ENCODE measurements at places on chromosomes 12 and 14. TPM values are rescaled to one million over a fixed set of nuclear protein-coding genes. Genes with fewer than 3 reads are reported as not detected.

RTN1 gene
- 7.9 TPM for total RNA-seq

CD69 gene
- total RNA-seq = not detected

ZNF10 gene
- 4.6 TPM for total RNA-seq

SERPINA4 gene
- not detected for total RNA-seq

JPH4 gene
- total RNA-seq = not detected

HOXC10 gene
- 4.4 TPM for total RNA-seq

OR6C2 gene
- total RNA-seq = not detected

TRPV4 gene
- not detected for total RNA-seq

OR6C68 gene
- not detected for total RNA-seq

PRB2 gene
- not detected for total RNA-seq

RND1 gene
- total RNA-seq = 0.12 TPM

GPR68 gene
- 0.48 TPM for total RNA-seq

DAD1 gene
- 157 TPM for total RNA-seq

FAM186B gene
- 0.05 TPM for total RNA-seq

DNA sequence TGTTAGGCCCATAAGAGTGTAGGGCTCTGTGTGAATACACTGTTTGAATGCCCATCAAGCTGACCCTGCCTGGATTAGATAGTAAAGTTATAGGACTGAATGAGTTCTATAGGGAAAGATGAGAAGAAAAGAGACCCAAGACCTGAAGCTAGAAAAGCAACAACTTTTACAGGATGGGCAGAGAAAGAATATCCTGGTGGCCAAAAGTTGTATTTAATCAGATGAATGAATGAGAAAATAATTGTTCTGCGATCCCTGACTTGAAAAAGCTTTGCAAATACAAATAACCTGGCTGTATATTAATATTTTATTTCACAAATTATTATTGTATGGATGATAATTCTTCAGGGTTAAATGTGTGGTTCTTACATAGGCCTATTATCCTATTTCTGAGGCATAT is 2.8 kb upstream of the ANO6 start:
- no peak for DNase-seq

GRCh38 chr14:74531467-74531866 is 37.9 kb downstream of the ISCA2 start:
- DNase-seq = peak; percentile 11

GRCh38 chr14:84976805-84977204 is 553.1 kb upstream of the FLRT2 start:
- no peak for DNase-seq

DNA sequence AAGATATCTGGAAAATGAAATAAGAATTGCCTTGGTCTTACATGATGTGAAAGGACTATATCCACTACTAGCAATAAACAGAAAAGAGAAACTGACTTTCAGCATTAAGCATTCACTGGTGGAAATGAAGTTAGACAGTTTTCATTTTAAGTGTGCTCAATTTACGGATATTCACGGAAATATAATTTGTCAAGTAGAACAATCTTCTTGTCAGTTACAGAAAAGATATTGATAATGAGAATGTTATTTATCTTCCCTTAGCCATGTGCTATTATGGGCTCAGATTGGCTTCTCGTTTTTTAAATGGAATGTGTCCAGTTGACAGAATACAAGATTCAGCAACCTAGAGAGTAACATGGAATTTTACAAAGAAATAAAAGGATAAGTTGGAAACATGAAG is 118.6 kb upstream of the SLCO1C1 start:
- DNase-seq = no peak

DNA sequence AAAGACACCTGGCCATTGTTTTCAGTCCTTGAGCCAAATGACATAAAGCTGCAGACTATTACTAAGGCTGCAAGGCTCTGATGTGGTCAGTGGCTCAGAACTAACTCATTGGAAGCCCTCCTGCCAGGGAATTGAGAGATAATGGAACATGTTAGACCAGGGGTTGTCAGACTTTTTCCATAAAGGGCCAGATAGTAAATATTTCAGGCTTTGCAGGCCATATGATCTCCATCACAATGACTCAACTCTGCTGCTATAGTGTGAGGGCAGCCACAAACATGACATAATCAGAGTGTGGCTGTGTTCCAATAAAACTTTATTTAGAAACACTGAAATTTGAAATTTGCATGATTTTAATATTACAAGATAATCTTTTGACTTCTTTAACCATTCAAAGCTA is 140.3 kb downstream of the TMEM30B start:
- DNase-seq = peak; percentile 65

GRCh38 chr14:61474015-61474414 is 152.6 kb downstream of the PRKCH start:
- no peak for DNase-seq

- DNase-seq = no peak
Measured at GRCh38 chr12:2765052-2765451, 29.7 kb upstream of the FKBP4 start.

- no peak for DNase-seq
Measured at GRCh38 chr14:55968741-55969140, 149.5 kb upstream of the PELI2 start.

GRCh38 chr12:1325666-1326065 is 268.7 kb downstream of the FBXL14 start:
- DNase-seq = no peak

DNA sequence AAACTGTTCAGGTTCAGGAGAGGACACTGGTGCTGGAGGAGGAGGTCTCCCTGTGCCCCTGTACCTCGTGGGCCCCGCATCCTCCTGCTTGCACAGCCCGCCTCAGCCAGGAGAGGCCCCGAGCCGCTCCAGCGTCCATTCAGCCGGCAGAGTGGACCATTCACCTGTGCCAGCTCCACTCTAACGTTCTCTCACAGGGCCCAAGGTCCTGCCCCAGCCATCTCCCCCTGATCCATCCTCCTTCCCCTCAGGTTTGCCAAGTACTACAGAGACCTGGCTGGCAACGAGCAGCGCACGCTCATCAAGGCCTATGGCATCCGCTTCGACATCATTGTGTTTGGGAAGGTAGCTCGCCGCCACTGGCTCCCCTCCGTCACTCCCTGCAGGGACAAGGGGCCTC is 22.2 kb downstream of the P2RX4 start:
- no peak for DNase-seq

DNA sequence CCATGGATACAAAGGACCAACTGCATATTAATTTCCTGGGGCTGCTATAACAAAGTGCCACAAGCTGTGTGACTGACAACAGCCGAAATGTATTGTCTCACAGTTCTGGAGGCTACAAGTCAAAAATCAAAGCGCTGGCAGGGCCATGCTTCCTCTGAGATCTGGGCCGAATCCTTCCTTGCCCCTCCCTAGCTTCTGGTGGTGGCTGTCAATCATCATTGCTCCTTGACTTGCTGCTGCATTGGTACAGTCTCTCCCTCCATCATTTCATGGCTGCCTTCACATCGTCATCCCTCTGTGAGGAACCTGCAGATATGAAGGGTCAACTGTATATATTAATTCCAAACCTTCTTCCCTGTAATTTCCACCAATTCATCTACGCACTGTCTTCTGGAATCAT is 118.3 kb downstream of the EXOC5 start:
- DNase-seq = no peak

- DNase-seq = no peak
Measured at GRCh38 chr14:24167469-24168114, 4.3 kb upstream of the REC8 start.

- peak; percentile 45 for DNase-seq
Measured at GRCh38 chr12:100481021-100481420, 7.4 kb downstream of the NR1H4 start.

GRCh38 chr14:46999661-47000060 is 348.1 kb upstream of the RPL10L start:
- no peak for DNase-seq

DNA sequence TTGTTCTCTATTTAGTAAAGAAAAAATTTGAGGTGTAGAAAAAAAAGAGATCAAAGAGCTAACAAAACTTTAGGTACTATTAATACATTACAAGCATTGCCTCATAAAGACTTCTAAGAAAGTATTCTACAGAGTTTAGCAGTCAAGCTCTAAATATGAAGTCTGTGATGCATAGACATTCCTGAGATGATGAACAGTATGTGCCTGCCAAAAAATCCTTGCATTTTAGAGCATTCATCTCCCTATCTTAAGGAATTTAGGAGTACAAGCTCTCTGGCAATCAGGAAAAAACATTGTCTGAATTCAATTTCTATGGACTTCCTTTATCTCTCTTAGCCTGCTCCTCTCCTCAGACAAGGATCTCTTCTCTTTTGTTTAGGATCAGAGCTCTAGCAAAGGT is 202.6 kb upstream of the LRFN5 start:
- DNase-seq = no peak

DNA sequence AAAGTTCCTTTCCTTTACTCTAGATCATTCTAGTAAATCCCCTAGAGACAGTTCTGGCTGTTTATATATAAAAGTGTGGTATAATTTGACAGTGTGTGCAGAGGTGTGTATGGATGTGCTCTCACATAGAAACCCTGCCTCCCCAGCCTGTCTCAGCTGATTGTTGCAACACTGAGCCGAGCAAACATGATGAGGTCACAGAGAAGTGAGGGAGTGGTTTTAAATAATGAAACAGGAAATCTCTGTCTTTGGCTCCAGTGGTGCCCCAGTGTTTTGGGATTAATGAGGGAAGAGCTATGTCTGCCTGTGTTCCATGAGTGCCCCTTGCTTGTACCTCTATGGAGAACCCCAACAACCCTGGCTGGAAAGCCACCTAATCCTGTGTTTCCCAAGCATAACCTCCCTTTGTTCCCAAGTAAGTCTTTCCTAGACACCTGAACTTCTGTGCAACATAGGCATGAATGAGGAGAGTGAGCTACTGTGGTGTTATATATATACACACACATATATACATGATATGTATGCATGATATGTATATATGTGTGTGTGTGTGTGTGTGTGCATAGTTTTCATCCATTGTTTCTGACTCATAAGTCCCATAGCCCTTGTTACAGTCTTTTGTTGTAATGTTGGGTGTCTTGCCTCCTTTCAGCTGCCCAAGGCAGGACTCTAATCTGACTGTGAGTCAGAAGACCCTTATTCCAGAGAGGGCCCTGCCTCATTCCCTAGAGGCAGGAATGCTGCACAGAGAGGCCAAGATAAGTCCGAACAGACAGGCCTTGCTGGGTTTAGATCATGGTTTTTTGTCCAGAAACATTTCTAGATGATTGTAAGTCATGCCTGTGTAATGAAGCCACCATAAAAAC is 18.0 kb downstream of the TRAF3 start:
- DNase-seq = peak; percentile 50

- no peak for DNase-seq
Measured at GRCh38 chr12:4939418-4940023, 29.8 kb downstream of the KCNA1 start.

GRCh38 chr12:102741196-102741595 is 175.8 kb downstream of the PAH start:
- DNase-seq = no peak

GRCh38 chr14:55523321-55523720 is 56.7 kb upstream of the KTN1 start:
- DNase-seq = no peak

- peak; percentile 17 for DNase-seq
Measured at GRCh38 chr14:20470603-20470901, 1.3 kb downstream of the PNP start.

- no peak for DNase-seq
Measured at GRCh38 chr14:68986926-68987652, 8.0 kb upstream of the ACTN1 start.

- no peak for DNase-seq
Measured at GRCh38 chr14:91473046-91473445, 37.1 kb downstream of the PPP4R3A start.

DNA sequence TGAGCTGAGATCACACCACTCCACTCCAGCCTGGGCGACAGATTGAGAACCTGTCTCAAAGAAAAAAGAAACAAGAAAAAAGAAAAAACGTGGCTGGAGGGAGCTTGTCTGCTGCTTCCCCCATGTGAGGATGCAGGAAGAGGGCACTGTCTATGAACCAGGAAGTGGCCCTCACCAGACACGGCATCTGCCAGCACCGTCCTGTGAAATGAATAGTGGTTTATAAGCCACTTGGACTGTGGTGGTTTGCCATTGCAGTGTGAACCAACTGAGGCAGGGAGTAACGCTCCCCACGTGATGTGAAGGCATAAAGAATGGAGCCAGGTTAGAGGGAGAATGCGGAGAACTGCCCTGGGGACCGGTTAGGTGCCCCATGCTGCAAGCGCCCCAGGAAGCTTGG is 4.5 kb upstream of the BRF1 start:
- no peak for DNase-seq

DNA sequence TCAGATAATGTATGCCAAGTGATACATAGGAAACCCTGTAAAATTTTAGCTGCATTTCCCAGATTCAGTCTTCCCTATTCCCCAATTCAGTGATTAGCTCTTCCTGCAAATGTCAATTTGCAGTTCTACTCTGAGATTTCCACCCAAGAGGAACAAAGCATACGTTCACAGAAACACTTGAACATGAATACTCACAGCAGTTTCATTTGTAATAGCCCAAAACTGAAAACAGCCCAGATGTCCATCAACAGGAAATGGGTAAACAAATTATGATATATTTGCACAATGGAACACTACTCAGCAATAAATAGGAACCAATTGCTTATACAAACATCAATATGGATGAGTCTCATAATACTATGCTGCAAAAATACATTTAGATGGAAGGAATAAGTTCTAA is 194.2 kb downstream of the GXYLT1 start:
- DNase-seq = no peak

GRCh38 chr14:38357557-38357956 is 101.7 kb upstream of the CLEC14A start:
- peak; percentile 43 for DNase-seq

All from A172 (cell line).